ENCODE measurements at places on chromosomes 1 and 21. TPM values are rescaled to one million over a fixed set of nuclear protein-coding genes. Genes with fewer than 3 reads are reported as not detected.

The TRIM46 gene
- 1.2 TPM for total RNA-seq

The MYBPH gene
- not detected for total RNA-seq

The OR2T29 gene
- 0.49 TPM for total RNA-seq

The ESRRG gene
- 6.8 TPM for total RNA-seq

The TEX38 gene
- total RNA-seq: not detected

The LEFTY2 gene
- total RNA-seq: 0.86 TPM

- no peak for DNase-seq
Measured at GRCh38 chr21:15449556-15449955, 280.2 kb upstream of the USP25 start.

DNA sequence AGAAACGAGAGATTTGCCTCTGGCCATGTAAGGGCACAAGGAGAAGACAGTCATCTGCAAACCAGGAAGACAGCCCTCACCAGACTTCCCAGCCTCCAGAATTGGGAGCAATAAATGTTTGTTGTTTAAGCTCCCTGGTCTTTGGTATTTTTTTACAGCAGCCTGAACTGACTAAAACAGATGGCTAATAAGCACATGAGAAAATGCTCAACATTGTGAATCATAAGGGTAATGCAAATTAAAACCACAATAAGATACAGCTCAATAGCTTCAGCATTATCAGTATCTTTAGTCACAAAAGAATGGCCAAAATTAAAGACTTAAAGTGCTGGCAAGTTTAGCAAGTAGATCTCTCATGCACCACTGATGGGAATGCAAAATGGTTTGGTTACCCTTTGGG, 11.7 kb downstream of the UBE2G2 start:
- no peak for DNase-seq

GRCh38 chr1:39149509-39149908, 55.0 kb upstream of the MACF1 start:
- no peak for DNase-seq

DNA sequence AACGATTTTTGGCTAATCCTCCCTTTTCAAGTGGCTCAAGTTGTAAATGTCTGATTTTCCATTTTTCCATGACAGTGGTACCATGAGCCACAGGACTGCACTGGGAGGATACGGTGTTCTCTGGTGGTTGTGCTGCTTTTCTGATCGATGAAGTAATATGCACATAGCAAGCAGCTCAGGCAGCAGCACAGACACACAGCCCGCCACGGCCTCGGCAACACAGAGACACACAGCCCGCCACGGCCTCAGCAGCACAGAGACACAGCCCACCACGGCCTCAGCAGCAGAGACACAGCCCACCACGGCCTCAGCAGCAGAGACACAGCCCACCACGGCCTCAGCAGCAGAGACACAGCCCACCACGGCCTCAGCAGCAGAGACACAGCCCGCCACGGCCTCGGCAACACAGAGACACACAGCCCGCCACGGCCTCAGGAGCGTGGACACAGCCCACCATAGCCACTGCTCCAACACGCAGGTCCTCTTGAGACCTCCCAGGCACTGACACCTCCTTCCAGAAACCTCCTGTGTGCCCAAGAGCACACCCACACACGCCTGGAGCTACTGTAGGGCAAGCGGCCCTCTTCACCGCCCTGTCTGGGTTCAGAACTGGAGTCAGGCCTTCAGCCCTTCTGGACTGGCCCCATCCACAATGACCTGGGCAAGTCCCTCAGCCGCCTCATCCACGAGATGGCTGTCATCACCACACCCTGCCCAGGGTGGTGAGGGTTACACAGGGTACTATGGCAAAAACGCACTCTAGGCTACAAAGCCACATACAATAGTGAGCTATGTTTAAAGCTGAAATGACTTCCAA, 10.4 kb downstream of the PTTG1IP start:
- no peak for DNase-seq

- DNase-seq: no peak
Measured at GRCh38 chr21:26710155-26710554, 135.1 kb downstream of the ADAMTS1 start.

DNA sequence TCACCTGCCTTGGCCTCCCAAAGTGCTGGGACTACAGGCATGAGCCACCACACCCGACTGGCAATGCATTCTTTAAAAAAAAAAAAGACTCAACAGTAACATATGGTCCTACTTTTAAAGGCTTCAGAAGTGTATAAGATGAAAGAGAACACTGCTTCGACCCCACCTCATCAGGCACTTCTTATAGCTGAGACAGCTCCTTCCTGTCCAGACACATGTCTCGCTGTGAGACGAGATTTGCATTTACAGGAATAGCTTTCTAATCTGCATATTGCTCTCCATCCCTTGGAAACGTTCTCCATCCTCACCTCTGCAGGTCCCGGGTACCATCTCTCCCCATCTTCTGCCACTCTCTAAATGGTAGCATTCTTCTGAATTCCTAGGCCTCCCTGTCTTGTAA, 6.7 kb downstream of the AZIN2 start:
- DNase-seq: no peak

DNA sequence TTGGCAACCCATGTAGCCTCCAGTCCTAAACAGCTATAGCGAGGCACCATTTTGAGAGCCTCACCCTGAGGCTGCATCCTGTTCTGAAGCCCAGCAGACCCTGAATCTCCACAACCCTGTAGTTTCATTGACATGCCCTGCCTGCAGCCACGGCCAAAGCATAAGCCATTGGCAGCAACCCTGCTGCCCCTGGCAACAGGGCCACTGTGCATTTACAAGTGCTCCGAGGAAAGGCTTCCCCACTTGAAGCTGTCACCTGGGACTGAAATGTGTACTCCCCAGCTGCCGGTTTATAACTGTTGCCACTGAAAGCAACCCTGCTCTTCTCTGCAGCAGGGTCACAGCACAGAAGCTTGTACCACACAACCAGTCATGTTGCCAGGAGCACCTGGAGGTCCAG, 124.2 kb upstream of the OLFM3 start:
- no peak for DNase-seq

DNA sequence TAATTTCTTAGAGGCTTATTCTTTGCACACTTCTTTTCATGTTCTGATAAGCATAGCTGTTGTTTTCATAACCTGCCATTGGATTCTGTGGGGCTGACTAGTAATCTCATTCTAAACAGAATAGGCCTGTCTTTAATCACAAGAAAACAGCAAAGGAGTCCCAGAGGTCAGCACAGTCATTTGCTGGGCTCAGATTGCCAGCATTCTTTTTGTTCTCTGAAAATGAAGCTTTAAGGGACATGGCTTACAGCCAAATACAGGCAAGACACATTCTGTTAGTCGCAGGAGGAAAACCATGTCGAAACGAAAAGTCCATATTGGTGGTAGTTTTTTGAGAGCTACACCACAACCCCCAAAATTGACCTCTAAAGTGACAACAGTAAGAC, 75.0 kb downstream of the MRPS6 start:
- DNase-seq: no peak

DNA sequence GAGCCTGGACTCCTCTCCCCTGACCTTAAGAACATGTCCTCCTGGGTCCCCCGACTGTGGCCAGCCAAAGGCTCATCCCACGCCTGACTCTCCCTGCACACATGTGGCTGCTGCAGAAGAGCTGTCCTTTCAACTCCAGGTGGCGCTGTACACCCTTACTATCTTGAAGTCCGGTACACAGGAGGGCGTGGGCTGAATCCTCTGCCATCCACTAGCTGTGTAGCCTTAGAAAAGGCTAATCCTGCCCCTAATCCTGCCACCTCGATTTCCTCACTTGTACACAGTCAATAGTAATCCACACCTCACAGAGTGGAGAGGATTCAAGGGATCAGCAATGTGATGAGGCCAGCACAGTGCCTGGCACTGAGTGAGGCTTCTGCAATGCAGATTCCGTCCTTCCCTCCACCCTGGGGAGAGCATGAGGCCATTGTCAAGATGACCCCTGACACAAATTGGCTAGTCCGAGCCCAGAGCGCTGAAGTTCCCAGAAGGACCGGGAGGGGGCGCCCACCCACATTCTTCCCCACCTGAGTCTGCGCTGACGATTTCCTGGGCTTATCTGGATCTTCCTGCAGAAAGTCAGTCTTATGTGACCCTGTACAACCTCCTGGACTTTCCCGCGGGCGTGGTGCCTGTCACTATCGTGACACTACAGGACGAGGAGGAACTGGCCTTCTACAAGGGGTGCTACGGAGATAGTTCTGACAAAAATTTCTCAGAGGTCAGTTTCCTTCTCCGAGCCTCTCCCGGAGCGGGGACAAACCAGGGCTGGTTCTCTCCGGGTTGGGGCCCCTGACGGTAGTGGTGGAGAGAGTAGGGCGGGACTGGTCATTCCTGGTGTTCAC, 47.1 kb upstream of the DMBX1 start:
- peak; percentile 42 for DNase-seq

DNA sequence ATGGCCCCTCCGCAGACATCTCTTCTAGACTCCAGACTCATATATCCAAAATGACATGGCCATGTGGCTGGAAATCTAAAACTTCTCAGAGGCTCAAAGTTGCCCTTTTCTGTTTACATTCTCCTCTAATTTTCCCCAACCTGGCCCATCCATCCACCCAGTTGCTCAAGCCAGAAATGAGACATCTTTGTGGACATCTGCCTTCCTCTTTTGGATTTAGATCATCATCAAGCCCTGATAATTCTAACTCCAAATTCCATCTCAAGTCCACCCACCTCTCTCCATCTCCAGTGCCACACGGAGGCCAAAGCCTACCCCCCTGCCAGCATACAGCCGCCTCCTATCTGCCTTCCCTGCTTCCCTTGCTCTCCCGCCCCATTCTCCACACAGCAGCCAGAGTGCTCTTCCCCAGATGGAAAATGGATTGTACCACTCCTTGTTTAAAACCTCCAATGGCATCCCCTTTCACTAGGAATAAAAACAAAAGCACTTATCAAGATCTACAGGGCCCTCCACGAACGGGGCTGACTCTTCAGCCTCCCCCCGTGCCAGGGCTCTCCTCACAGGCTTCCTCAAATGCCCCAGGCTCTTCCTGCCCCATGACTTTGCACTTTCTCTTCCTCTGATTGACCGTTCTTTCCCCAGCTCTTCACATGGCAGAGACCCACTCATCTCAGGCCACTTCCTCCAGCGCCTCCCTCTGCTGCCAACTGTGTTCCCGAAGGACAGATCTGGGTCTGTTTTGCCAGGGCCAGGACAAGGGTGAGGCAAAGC, 40.1 kb downstream of the SYT6 start:
- no peak for DNase-seq

GRCh38 chr1:19903621-19904020, 19.8 kb downstream of the PLA2G2E start:
- no peak for DNase-seq

- DNase-seq: no peak
Measured at GRCh38 chr1:211623515-211623914, 44.6 kb upstream of the SLC30A1 start.

- DNase-seq: no peak
Measured at GRCh38 chr1:161115132-161115711, 2.6 kb downstream of the PFDN2 start.

- DNase-seq: no peak
Measured at GRCh38 chr21:29661672-29662442, 277.9 kb downstream of the GRIK1 start.

- no peak for DNase-seq
Measured at GRCh38 chr1:58762806-58763205, 21.0 kb downstream of the JUN start.
